ENCODE measurements at places on chromosomes 11 and 22.

DNA sequence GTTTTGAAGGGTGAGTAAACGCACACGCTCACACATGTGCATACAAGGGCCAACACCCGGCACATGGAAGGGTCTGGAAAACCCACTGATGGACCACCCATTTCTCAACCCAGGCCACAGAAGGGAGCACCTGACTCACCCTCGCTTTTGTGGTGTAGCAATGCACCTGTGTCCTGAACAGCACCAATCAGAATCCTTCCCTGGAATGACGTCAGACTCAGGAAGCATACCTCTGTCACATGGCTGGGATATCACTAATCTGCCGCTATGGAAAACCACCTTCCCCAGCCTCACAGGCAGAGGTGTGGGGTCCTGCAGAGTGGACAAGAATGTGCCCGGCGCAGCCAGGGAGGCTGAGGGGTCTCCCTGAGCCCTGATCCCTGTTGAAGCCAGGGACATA is 9.0 kb upstream of the OSM start:
- no peak overlapping the region for H3K4me3 ChIP-seq
- peaks cover 31% of the 10 kb centered on the region for H3K4me1 ChIP-seq
- DNase-seq = no peak

DNA sequence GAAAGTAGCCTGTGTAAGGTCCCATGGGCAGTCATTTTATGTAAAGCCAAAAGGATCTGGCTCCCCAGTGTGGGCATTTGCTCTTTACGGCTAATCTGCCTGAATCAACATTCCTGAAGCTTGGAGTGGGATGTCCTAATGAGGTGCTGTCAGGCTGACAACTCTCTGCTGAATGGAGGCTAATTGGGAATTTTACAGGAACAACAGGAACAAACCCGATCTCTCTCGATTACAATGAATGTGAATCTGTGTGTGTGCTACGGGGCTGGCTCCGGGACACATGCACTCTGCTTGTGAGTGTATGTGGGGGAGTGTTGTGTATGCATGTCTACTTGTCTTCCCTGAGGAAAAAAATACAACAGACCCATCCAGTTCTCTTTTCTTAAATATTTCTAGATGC is 415.2 kb downstream of the TENM4 start:
- H3K36me3 ChIP-seq = no peaks in the 10 kb centered on the region
- peaks cover 18% of the 10 kb centered on the region for H3K27me3 ChIP-seq
- no peak overlapping the region for H3K4me3 ChIP-seq
- no peaks in the 10 kb centered on the region for H3K4me1 ChIP-seq

GRCh38 chr22:21694795-21695429 is 29.1 kb downstream of the PPIL2 start:
- peaks cover 7% of the 10 kb centered on the region for H3K36me3 ChIP-seq
- H3K4me3 ChIP-seq = no peak overlapping the region
- H3K27me3 ChIP-seq = no peaks in the 10 kb centered on the region
- peaks cover 12% of the 10 kb centered on the region for H3K4me1 ChIP-seq

GRCh38 chr11:86517557-86517956 is 142.9 kb downstream of the CCDC81 start:
- H3K27ac ChIP-seq = no peak overlapping the region
- H3K4me1 ChIP-seq = peaks cover 36% of the 10 kb centered on the region
- DNase-seq = no peak
- no peaks in the 10 kb centered on the region for H3K36me3 ChIP-seq
- H3K4me3 ChIP-seq = no peak overlapping the region

DNA sequence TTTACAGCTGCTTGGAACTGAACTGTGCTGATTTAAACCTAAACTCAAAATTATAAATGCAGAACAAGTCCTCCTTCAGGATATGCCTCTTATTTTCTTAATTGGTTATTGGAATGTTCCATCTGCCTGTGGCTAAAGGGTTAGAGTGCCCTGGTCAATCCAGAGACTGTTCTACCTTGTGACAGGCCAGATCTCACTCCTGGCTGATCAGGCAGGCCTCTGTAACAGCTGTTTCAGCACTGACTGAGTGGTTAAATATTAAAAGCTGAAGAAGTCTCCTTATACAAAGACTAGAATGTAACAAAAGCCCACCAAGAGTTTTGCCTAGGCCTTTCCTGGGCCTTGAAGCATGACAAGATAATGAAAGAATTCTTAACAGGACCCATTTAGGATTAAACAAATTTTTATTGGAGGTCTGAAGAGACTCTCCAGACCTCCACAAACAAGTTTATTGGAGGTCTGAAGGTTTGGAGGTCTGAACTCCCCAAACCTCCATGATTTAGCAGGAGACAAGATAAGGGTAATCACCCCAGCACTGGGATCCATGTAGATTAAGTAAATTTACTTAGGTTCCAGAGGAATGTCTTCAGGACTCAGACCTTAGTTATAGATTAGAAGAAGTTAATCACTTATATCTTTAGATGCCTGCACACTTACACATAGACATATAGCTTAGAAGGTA is 35.8 kb downstream of the TMPRSS5 start:
- H3K27ac ChIP-seq = no peak overlapping the region
- DNase-seq = no peak
- 0 out of 2 replicates have a peak, but pooled peaks cover 6% of the 10 kb centered on the region for H3K27me3 ChIP-seq
- peaks cover 21% of the 10 kb centered on the region for H3K4me1 ChIP-seq

- no peaks in the 10 kb centered on the region for H3K27me3 ChIP-seq
- DNase-seq = no peak
- no peak overlapping the region for H3K4me3 ChIP-seq
- no peak overlapping the region for H3K27ac ChIP-seq
- peaks cover 13% of the 10 kb centered on the region for H3K4me1 ChIP-seq
These were observed 10.1 kb upstream of the RAB3IL1 start for GRCh38 chr11:61927501-61927900.

DNA sequence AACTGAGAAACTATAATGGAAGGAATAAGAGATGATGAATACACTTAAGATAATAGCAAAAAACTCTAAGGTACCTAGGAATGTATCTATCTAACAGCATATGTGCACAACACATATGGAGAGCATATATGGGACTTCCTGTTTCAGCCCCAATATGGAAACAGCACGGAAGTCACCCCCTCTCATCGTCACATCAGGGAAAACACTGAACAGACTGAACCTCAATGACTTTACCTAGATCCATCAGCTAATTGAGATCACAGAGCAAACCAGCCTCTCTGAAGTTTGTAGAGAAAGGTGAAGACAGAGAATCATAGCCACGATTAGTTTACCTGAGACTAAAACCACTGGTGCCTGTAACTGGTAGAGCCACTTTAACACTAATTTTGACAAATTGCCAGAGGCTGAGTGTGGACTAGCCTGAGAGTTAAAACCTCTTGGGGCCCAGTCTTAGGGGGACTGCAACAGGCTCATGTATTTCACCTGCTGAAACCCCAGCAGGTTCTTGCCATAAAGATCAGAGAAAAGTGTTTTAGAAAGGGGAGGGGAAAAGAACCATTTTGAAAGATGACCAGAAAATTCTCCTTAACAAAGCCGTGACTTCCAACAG is 722.6 kb downstream of the TBC1D22A start:
- H3K36me3 ChIP-seq = no peaks in the 10 kb centered on the region
- H3K4me1 ChIP-seq = no peaks in the 10 kb centered on the region
- H3K4me3 ChIP-seq = no peak overlapping the region

DNA sequence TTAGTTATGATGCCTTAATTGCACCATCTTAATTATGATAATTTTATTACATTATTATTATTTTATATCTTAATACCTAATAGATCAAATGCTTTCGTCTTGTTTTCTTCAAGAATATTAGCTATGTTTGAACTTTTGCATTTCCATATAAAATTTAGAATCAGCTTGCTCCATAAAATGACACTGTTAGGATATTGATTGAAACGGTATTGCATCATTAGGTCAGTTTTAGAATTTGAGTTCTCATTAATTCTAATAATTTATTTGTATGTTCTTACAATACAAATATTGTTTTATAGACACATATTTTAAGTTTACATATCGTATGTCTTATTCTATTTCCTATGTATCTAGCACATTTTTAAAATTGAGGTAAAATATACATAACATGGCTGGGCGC is 6.7 kb downstream of the CFAP68 start:
- no peaks in the 10 kb centered on the region for H3K27me3 ChIP-seq
- H3K36me3 ChIP-seq = no peaks in the 10 kb centered on the region
- H3K4me1 ChIP-seq = no peaks in the 10 kb centered on the region

DNA sequence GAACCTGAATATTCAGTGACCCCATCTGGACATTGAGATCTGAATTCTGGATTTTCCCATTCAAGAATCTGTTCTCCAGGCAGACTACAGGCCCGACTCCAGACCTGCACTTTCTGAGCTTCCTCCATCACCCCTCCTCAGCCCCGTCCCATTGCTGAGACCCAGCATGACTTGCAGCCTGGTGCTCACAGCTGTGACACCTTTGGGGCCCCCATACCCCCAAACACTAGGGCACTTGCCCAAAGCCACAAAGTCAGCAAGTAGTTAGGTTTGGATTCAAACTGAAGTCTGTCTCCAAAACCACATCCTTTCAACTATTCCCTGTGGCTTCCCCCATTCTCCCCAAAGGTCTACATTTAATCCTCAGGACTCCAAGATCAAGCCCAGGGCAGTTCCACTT is 128.2 kb upstream of the ZBED5 start:
- no peak overlapping the region for H3K4me3 ChIP-seq
- peaks cover 11% of the 10 kb centered on the region for H3K4me1 ChIP-seq
- peaks cover 4% of the 10 kb centered on the region for H3K27me3 ChIP-seq
- no peak overlapping the region for H3K27ac ChIP-seq

- no peaks in the 10 kb centered on the region for H3K27me3 ChIP-seq
- peaks cover 24% of the 10 kb centered on the region for H3K4me1 ChIP-seq
- H3K27ac ChIP-seq = peak overlapping the region; percentile 29
- H3K36me3 ChIP-seq = 0 out of 2 replicates have a peak, but pooled peaks cover 7% of the 10 kb centered on the region
- DNase-seq = no peak
These were observed 696 bp upstream of the MICAL2 start for GRCh38 chr11:12109591-12110196.

DNA sequence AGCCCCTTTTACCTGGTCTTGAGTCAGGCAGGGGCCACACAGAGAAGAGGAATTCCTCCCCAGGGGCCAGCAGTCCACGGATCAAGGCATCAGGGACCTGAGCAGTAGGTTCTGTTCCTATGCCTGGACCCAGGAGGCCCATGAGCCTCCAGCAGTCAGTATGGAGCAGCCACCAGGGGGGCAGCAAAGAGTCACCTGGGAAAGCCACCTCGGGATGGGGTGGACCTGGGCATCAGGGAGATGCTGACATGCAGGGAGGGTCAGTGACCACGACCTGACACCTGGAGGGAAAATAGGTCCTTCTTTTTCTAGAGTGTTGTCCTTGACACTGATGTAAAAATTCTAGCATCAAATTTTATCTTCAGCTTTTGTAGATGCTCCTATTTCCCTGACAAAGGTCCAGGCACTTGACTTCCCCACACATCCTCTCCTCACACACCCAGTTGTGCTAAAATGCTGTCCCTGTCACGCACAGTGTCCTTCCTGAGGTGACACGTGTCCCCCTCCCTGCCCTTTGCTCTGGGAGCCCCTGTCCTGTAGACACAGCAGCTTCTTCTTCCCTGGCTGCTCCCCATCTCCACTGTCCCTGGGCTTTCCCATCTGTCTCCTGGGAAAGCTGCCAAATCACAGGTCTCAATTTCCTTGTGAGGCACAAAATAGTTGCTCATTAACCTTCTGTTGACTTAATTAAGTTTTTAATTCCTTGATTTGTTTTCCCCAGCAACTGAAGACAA is 70.0 kb upstream of the IGLL5 start:
- no peak overlapping the region for H3K27ac ChIP-seq
- no peak overlapping the region for H3K4me3 ChIP-seq
- no peak for DNase-seq
- peaks cover 4% of the 10 kb centered on the region for H3K27me3 ChIP-seq
- H3K4me1 ChIP-seq = no peaks in the 10 kb centered on the region

GRCh38 chr11:64355078-64355940 is 3.7 kb upstream of the RPS6KA4 start:
- peak overlapping the region; percentile 44 for H3K4me3 ChIP-seq
- no peaks in the 10 kb centered on the region for H3K27me3 ChIP-seq
- H3K27ac ChIP-seq = no peak overlapping the region
- peaks cover 16% of the 10 kb centered on the region for H3K4me1 ChIP-seq

DNA sequence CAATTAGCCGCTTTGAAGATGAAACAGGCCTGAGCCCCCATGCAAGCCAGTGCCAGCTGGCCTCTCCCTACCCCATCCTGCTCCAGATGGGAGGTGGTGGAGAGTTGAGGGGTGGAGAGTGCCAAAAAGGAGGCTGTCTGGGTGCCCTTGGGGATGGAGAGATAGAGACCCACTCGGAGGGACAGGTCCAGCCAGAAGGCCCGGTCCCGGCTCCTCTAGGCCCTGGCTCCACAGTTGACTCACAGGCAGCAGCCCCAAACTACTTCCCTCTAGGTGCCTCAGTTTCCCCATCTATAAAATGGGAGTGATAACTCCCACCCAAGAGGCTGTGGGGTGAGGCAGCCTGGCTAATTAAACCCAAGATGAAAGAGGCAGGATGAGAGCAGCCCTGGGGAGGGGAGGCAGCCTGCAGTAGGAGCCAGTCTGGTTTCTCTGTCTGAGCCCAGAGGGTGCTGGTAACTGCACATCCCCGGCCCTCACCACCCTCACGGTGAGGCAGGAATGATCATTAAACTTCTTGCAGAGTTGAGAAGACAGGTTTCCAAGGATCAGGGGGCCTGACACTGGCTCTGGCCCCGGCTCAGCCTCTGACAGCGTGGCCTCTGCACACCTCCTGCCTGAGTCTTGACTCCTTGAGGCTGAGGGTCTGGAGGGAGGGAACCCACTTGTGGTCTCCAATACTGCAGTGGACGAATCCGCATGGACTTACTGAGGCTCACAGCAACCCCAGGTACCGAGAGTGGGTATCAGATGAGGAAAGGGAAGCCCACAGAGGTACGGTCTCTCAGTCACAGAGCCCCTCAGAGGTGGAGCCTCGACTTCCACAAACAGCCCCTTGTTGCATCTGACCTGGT is 1.4 kb upstream of the AP5B1 start:
- H3K27ac ChIP-seq = no peak overlapping the region
- no peak for DNase-seq
- H3K27me3 ChIP-seq = peaks cover 13% of the 10 kb centered on the region

DNA sequence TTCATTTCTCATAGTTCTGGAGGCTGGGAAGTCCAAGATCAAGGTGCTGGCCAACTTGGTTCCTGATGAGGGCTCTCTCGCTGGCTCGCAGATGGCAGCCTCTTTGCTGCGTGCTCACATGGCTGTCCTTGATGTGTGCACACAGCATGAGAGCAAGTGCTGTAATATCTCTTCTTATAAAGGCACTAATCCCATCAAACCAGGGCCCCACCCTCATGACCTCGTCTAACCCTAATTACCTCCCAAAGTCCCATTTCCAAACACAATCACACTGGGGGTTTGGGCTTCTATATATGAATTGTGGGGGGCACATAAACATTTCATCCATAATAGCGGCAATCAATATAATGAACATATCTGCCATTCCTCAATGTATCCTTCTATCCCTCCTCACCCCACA is 1062.1 kb downstream of the BRD1 start:
- H3K36me3 ChIP-seq = no peaks in the 10 kb centered on the region
- H3K27ac ChIP-seq = no peak overlapping the region
- H3K4me3 ChIP-seq = no peak overlapping the region
- H3K27me3 ChIP-seq = no peaks in the 10 kb centered on the region
- no peaks in the 10 kb centered on the region for H3K4me1 ChIP-seq
